NCI-H748 treated with DMSO at 0.1 percent for 48 hours (cell line): ENCODE measurements at places on chromosomes 16 and 17.

DNA sequence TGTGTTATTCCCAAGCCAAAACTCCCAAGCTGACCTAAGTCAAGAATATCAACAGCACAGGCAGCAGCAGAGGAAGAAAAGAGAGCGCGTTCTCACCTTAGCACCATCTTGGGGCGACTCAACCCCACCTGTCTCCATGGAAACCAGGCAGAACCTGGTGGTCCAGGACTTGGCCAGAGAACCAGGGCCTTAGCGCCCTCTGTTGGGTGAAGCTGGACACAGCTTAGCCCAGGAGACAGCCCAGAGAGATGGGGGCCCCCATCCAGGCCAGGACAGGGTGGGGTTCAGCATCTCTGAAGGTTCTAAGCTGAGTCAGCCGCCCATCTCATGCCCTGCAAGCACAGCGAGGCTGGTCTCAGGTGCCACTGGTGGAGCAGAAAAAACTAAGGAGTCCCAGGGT is 60.1 kb upstream of the TMEM132E start:
- no peak for DNase-seq

- DNase-seq: no peak
Measured at GRCh38 chr17:58416937-58417299, 416 bp downstream of the RNF43 start.

DNA sequence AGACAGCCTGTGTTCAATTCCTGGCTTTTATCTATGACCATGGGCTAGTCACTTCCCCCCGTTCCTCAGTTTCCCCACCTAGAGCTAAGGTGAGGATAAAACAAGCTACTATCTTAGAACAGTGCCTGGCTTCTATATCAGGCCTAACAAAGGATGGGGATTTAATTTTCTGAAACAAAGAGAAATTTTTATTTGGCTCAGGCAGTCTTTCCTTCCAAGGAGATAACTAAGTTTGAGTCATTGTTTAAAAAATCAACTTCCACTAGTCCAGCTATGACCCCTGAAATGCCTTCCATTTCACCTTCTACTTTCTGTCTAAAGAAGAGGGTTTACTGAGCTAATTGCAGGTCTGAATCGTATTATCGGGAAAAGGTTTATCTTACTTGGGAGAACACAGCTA is 99.0 kb downstream of the CMIP start:
- DNase-seq: no peak

- no peak for DNase-seq
Measured at GRCh38 chr17:563616-564015, 151.0 kb downstream of the VPS53 start.

GRCh38 chr16:55559233-55559632 is 7.3 kb upstream of the CAPNS2 start:
- DNase-seq: no peak

- no peak for DNase-seq
Measured at GRCh38 chr16:4691666-4692412, 1.5 kb upstream of the NUDT16L1 start.

DNA sequence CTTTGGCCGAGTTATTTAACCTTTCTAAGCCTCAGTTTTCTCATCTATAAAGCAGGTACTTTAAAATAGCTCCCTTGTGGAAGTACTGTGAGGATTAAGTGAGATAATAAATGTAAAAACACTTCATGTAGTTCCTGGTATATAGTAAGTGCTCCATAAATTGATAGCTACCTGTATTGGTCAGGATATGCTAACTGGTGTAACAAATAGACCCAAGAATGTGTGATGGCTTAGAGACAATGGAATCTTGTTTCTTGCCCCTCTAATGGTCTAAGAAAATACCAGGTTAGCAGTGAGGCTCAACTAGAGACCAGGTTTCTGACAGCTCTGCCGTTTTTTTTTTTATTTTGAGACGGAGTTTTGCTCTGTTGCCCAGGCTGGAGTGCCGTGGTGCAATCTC is 29.8 kb downstream of the CCR7 start:
- no peak for DNase-seq

DNA sequence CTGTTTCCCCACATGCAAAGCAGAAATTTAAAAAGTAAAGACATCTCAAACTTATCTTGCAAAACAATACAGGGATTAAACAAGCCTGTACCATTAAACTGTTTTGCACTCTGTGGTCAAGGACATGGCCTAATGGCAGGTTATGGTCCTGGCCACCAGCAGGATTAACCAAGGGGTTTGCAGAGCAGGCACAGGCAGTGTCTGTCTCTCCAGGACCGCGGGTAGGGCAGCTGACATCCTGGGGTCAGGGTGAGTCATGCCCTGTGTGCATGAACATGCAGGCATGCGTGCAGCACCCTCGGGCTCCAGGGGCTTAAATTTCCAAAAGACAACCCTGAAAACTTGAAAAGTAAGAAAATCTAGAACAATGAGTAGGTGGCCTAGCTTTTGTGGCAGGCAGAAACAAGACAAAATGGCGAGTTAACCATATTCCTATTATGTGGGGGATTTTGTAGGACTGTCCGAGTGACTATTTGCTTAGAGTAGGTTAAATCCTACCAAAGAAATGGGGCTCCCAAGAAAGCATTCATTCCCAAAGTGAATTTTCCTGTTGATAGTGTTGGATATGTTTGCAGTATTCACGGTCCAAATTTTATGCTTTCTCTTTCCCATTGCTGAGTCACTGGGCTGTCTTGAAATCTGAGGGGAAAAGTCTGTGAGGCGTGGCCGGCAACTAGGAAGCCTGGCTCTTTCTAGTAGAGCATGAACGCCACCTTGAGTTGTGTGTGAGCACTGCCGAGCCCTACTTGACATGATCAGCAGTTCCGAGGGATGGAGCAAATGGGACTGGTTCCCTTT is 158.4 kb upstream of the FAM20A start:
- peak; percentile 85 for DNase-seq

GRCh38 chr17:61444831-61445230 is 7.4 kb upstream of the TBX4 start:
- DNase-seq: no peak

DNA sequence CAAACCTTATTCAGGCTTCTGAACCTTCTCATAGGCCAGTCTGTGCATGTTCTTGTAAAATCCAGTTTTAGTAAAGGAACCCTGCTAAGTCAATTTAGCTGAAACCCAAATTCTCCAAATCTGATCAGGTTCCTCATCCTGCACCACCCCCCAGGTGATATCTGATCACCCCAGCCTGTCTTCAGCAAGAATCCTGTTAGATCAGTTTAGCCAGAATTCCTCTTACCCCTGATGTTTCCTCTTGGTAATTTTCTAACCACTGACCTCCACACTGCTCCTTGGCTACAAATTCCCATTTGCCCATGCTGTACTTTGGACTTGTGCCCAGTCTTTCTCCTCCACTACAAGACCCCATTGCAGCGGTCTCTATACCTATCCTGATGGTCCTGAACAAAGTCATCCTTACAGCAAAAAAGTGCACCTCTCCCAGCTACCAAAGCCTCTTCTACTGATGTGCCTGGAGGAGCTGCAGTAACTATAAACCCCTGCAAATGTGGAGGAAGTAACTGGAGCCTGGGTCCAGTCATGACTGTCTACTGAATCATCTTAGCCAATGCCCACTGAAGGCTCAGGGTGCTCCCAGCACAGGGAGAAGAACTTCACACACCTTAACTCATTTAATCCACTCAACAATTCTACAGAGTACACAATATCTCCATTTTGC is 23.8 kb downstream of the TEX14 start:
- no peak for DNase-seq

- no peak for DNase-seq
Measured at GRCh38 chr16:13289515-13289914, 388.1 kb downstream of the SHISA9 start.

GRCh38 chr16:47865337-47865855 is 290.4 kb downstream of the ABCC12 start:
- DNase-seq: no peak

DNA sequence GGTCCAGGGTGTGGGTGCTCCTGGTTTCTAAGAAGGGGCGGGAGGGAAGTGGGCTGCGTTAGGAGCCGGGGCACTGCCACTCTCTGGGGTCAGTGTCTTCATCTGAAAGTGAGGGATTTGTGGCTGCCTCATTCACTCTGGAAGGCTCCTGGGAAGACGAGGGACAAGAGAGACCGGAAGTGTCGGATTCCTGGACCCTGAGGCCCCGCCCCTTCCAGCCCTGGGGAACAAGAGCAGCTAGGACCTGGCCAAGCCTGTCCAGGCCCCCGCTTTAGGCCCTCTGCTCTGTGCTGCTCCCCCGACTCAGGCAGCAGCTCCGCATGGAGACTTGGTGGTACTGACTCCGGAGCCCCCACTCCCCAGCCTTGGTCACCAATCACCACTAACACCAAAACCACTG is 6.5 kb downstream of the LGALS3BP start:
- DNase-seq: no peak

GRCh38 chr16:81415751-81416150 is 28.9 kb upstream of the CMIP start:
- DNase-seq: peak; percentile 4

GRCh38 chr16:72024862-72025382 is 16.4 kb downstream of the DHODH start:
- DNase-seq: no peak

DNA sequence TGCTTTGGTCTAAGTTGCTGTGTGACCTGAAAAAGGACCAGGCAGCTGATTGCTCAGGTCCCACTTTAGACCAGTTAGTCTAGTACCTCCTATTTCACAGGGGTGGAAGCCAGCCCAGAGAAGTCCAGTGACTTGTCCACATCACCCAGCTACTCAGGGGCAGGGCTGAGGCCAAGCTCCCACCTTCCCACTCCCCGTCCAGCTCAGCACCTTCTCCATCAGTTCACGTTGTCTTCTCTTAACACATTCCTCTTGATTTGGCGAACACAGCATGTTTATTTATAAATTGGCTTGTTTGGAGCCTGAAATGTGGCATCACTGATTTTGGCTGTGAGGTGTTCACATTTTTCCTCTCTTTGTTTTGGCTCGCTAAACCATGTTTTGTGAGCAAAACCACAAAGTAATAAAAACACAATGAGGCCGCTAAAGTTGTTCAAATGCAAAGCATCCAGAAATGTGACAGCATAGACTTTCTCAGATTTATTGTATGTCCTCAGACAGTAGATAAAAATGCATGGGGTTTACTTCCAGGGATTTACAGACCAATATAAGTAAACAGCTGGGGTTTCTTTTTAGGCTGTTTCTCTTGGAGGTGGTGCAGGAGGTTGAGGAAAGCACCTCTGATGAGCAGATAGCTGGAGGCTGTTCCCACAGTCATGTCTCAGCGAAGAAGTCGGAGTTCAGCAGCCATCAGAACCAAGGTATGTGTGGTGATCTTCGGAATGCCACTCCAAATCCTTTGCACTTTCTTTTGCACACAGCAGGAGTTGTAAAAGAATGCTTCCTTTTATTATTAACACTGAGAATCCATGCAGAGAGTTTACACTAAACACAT is 88.4 kb downstream of the PLXDC1 start:
- no peak for DNase-seq

- no peak for DNase-seq
Measured at GRCh38 chr16:14244196-14245010, 173.3 kb downstream of the MRTFB start.

DNA sequence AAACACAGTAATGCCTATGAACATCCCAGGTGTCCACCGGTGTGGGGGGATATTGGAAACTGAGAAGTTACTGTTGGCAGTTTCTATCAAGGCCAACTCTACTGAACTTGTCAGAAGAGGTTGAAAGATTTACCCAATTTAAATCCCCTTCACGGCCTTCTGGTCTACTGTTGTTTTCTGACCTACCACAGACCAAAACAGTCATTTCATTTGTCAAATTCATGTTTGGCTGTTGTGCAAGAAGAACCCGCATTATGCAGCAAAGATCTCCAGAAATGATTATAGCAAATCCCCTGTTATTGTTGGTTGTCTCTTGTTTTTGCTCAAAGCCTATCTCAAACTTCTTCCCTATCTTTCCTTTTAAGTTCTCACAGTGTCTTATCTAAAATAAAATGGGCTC is 73.1 kb upstream of the MAF start:
- no peak for DNase-seq

DNA sequence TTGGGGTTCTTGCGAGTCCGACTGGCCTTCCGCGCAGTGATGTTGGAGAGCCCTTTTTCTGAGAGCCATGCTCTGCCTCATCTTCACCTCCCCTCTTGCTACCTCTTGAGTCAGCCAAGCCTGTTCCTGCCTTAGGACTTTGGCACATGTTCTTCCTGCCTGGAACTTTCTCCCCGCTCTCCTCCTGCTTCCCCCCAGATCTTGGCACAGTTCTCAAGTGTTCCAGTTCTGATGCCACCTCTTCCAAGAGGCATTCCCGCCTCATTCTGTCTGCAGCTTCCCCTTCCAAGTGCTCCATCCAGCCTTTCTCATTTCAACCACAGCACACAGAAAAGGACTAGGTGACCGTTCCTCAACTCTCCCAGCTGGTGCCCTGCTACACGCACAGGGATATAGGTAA is 7.7 kb downstream of the AKAP1 start:
- DNase-seq: no peak

GRCh38 chr16:80263848-80264694 is 276.7 kb upstream of the DYNLRB2 start:
- no peak for DNase-seq

DNA sequence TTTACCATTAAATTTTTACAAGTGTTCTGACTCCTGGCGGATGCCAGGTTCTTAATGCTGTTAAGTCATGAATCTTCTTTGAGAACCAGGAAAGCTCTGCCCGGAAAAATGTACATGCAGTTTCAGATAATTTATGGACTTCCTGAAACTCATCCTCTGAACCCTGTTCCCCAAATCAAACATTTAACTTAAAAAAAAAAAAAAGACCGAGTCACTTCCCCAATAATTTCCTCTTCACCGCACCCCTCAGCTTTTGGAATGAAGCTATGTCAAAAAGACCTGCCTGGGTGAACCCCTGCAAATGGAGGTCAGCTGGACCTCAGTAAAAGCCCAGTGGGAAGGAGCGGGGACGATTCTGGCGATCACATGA is 15.0 kb downstream of the ZNF232 start:
- no peak for DNase-seq

DNA sequence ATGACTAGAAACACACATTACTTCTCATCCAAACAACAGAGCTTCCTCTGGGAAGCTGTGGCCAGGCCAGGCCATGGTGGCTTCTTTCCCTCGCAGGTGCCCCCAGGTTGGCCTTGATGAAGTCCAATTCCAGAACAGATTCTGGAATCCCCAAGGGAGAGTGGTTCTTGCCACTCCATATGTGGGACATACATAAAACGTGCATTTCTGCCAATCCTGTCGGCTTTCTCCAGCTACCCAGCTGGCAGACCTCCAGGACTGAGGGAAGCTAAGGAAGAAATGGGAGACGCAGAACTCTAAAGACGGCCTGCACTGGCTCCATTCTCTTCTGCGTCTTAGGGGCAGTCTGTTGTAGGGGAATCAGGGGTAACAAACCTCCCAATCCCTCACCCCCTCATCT is 219.2 kb upstream of the CDH5 start:
- no peak for DNase-seq

GRCh38 chr17:32206861-32207260 is 58.8 kb upstream of the RHBDL3 start:
- DNase-seq: no peak

GRCh38 chr16:9049241-9049640 is 42.2 kb upstream of the HAPSTR1 start:
- DNase-seq: no peak

DNA sequence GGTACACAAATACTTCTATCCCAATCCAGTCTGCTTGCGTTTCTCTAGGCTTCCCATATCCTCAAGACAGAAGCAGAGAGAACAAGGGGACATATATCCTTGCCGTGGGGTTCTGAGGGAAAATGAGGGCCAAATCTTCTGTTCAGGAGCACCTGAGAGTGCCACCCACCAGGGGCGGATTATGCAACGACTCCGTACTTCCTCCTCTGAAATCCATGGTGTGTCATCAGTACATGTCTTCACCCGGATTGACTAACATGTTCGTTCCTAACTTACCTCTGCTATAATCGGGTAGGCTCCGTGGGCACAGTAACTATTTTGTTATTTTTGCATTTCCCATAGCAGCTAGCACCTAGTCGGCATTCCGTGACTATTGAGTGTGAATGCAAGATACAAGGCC is 7.8 kb upstream of the ZNF200 start:
- DNase-seq: no peak
